Stimulated activated CD8-positive, alpha-beta memory T cell treated with anti-CD3 and anti-CD28 coated beads, Interleukin-15, amount 100 ng/mL, for 48 hours (primary cell): ENCODE measurements at places on chromosomes 3 and 15.

DNA sequence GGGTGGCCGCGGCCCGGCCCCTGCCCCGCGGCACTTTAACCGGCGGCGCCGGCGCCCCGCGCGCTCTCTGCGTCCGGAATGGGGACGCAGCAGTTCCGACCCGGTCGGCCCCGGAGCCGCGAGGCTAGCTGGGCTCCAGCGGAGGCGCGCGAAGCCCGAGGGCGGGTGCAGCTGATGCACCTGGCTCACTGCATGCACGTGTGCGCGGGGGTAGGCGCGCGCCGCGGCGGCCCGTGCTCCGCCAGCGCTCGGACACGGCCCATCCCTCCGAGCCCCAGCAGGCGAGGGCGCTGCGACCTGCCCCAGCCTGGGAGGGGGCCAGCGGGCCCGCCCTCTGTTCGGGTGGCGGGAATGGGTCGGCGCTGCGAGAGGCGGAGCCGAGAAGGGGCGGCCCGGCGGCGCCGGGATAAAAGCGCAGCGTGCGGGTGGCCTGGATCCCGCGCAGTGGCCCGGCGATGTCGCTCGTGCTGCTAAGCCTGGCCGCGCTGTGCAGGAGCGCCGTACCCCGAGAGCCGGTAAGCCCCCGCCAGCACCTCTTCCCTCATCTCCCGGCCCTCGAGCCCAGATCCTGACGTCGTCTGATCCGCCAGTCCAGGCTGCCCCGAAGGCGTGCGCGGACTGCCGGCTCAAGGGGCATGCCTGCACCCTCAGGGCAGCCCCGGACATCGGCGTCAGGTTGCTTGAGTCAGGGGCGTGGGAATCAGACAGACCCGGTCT, at the start of the genes CHDH and IL17RB:
TSS of gene CHDH (minus strand) at position 286 of the 717 bp plus-strand sequence. CDS start 22,411 bp downstream, outside the sequence.
TSS of gene IL17RB (plus strand) at position 435 of the 717 bp plus-strand sequence. CDS start at position 456, 21 bp downstream.
- no peak for DNase-seq

- DNase-seq: no peak
Measured at GRCh38 chr15:28959326-28959725, 73.6 kb downstream of the APBA2 start.

DNA sequence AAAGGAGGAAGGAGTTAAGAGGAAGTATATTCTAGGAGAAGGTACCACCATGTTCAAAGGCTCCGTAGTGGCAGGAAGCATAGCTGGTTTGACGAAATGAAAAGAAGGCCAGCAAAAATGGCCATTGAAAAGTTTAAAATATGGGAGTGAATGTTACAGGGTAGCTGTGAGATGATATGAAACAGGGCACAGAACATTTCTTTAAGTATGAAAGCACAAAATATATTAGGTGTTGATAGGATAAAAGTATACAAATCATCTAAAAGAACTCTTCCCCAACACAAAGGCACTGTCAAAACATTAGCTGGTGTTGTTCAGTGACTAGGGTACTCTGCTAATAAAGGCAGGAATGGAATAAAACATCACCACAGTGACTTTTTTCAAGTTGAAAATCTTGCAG, 216.2 kb downstream of the LRRN1 start:
- no peak for DNase-seq

- DNase-seq: no peak
Measured at GRCh38 chr15:60079210-60079609, 75.1 kb downstream of the FOXB1 start.

- peak; percentile 95 for DNase-seq
Measured at GRCh38 chr15:64095795-64096667, at the start of gene SNX1. SNX1 (plus strand) TSS chr15:64095982; CDS start chr15:64096014, 32 bp downstream.

GRCh38 chr3:149634573-149634972, 23.3 kb downstream of the WWTR1 start:
- DNase-seq: no peak

GRCh38 chr3:139288266-139288821, 55.5 kb upstream of the MRPS22 start:
- no peak for DNase-seq

GRCh38 chr3:45688194-45688881, 858 bp upstream of the SACM1L start:
- DNase-seq: no peak

DNA sequence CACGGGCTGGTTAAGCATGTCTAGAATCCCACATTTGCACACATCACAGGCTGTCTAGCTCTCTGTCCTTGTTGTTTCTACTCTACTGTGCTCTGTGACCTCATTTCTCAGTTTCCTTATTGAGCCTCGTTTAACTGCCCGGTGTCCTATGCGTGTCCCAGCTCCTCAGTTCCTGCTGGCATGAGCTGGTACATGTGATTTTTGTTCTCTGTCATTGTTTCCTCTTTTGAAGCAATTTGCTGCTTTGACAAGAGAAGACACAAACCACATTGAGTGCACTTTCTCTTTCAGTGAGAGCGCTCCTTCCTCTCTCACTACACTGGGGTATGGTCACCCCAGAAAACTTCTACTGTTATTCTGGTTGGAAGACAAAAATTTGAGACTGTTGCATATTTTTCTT, 563.5 kb downstream of the PDCD6IP start:
- DNase-seq: no peak

GRCh38 chr15:91165850-91166249, 65.8 kb downstream of the SV2B start:
- no peak for DNase-seq

DNA sequence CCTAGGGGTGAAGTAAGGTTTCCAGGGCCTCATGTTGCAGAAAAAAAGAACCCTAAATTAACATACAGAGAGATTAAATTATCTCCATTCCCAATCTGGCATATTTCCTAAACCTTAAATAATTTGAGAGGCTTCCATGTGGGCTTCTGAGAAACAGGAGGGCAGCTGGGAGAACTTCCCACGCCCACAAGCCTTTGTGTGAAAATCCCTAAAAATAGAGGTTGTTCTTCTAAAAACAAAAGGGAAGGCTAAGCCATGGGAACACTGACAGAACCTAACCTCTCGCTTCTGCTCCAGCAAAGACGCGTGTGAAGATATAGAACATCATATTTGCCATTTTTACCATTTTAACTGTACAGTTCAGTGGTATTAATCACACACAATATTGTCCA, 812 bp upstream of the SLC12A8 start:
- DNase-seq: no peak

GRCh38 chr3:51975852-51976549, 1.1 kb downstream of the ABHD14A start:
- DNase-seq: no peak

GRCh38 chr15:66860844-66861243, 158.8 kb downstream of the SMAD6 start:
- DNase-seq: no peak

GRCh38 chr3:24510030-24510648, 15.5 kb upstream of the THRB start:
- DNase-seq: no peak

DNA sequence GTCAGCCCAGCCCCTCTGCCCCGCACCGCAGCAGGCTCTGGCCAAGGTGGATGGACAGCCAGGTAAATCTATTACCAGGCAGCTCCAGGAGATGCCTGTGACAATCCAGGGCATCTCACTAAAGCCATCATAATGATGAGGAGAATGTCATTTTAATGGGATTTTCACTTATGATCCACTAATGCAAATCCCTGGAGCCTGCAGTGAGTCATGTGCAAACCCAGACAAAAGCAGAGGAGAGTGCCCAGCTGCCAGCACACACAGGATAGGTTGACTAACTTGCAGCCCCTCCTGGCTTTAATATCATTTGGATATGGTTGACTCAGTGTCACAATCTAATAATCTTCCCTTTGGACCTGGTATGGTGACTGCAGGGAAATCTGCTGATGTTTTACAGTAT, 206.9 kb upstream of the TRIM42 start:
- DNase-seq: no peak

DNA sequence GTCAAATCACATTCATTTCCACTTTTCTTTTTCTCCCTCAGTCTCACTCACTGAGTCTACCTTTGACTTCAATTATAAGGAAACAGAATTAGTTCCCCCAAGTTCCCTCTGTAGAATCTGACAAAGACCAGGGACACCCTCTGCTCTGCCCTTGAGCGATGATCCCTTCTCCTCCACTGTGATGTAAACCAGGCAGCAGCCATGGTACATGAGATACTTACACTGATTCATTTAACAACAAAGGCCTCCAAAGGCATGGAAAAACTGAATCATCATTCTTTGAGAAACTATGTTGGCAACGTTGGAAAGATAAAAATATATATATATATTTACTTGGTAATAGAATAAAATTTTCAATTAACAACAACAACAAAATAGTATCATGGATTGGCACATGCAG, 84.1 kb downstream of the P3H2 start:
- no peak for DNase-seq

DNA sequence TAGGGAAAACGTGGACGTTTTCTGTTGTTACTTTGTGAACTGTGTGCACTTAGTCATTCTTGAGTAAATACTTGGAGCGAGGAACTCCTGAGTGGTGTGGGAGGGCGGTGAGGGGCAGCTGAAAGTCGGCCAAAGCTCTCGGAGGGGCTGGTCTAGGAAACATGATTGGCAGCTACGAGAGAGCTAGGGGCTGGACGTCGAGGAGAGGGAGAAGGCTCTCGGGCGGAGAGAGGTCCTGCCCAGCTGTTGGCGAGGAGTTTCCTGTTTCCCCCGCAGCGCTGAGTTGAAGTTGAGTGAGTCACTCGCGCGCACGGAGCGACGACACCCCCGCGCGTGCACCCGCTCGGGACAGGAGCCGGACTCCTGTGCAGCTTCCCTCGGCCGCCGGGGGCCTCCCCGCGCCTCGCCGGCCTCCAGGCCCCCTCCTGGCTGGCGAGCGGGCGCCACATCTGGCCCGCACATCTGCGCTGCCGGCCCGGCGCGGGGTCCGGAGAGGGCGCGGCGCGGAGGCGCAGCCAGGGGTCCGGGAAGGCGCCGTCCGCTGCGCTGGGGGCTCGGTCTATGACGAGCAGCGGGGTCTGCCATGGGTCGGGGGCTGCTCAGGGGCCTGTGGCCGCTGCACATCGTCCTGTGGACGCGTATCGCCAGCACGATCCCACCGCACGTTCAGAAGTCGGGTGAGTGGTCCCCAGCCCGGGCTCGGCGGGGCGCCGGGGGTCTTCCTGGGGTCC, at the start of gene TGFBR2:
TSS of gene TGFBR2 (plus strand) at position 301 of the 731 bp plus-strand sequence. CDS start at position 584, 283 bp downstream.
- DNase-seq: peak; percentile 90

GRCh38 chr3:153028381-153028780, 133.6 kb upstream of the RAP2B start:
- no peak for DNase-seq
